NCI-H1092 (cell line): ENCODE measurements at places on chromosomes 2 and 18.
A peak's percentile ranks its signal among the peaks of the same experiment; 100 is the strongest.

- no peak for DNase-seq
Measured at GRCh38 chr18:32480581-32480980, 9.9 kb upstream of the GAREM1 start.

DNA sequence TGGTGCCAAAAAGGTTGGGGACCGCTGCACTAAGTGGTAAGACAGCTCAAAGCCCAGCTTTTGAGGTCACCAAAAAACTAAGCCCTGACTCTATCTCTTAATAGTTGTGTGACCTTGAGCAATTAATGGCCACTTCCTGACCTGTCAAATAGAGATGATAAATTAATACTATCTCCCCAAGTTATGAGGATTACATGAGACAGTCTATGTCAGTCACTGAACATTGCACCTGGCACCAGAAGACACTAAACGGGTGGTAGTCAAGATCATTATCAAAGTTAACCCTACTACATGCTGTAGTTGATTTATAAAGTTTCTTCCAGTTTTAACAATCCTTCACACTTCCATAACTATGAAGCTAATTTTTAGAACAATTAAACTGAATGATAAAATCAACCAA is 36.5 kb downstream of the STPG4 start:
- DNase-seq, result no peak

DNA sequence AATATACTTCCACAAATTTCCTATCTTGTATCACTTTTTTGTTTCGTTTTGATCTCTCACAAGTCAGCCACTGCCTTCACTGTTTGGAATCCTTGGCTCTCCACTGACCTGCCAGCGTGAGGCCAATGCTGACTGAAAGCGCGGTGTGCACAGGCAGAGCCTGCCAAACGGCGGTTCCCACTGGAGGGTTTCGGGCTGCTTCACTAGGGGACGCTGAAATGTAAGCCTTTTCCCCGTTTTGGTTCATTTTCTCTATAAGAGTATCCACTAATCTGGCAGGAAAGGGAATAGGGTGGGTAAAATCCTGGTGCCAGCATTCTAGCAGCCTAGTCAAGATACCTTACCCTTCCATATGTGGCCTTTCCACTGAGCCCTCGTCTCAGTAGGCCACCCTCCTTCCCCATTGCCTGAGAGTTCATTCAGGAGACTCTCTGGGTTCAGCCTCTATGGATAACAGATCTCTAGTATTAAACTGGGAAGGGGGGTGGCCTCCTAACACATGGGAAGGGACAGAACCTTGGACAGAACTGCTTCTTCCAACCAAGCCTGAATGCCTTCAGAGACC is 91.5 kb downstream of the DYM start:
- DNase-seq, result peak; percentile 15

GRCh38 chr18:331221-331821 is 63.5 kb upstream of the THOC1 start:
- no peak for DNase-seq

GRCh38 chr18:76179257-76179656 is 315.8 kb downstream of the ZNF516 start:
- no peak for DNase-seq

DNA sequence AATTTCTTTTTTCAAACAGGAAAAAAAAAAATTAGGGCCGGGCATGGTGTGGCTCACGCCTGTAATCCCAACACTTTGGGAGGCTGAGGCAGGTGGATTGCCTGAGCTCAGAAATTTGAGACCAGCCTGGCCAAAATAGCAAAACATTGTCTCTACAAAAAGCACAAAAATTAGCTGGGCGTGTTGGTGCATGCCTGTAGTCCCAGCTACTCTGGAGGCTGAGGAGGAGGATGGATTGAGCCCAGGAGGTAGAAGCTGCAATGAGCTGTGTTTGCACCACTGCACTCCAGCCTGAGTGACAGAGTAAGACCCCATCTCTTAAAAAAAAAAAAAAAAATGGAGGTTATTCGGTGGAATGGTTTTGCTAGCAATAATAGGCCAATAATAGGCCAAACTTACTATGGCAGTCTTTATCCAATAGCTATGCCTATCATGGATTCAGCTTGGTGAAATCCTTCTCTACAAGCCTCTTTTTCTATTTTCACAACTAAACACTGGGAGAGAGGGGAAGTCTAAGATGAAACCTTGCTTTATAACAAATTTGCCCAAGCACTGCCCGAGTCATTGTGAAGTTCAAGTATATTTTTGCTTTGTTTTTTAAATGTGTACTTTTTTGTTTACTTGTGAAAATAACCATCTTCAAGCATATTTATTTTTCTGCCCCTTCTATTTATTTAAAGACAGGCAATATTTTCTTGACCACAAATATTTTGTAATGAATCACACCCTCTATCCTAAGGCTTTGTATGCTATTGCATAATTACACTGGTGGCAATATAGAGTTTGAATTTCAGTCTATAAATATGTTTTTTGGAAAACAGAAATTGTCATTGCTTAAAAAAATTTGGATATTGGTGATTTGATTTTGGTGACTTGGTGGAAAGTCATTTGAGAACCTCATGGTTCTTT is 20.0 kb upstream of the KYNU start:
- no peak for DNase-seq

DNA sequence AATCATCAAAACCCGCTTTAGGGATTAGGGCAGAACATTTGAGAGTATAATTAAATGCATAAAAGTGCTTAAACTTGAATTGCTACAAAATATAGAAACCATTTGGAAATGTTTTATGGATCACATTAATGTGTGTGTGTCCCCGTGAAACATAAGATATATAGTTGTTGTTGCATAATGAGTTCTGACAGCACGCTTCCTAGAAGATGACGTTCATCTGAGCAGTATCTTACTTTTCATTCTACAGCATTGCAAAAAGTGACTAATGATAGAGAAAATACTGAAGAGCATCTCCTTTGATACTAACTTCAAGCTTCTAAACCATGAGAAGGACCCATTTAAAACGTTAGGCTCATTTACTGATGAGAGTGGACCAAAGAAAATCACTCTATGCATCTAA is 63.7 kb downstream of the SLC8A1 start:
- no peak for DNase-seq

DNA sequence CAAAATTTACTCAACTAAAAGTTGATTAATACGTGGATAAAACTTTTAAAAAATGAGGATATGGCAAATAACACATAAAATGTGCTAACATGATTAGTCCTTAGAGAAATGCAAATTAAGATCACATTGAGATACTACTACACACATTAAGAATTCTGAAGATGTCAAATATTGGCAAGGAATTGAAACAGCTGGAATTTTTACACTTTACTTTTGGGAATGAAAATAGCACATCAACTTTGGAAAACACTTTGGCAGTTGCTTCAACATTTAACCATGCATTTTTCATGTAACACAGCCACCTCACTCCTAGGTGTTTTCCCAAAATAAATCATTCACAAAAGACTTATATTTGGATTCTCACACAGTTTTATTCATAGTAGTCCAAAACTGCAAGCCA is 687.9 kb upstream of the SETBP1 start:
- no peak for DNase-seq

GRCh38 chr18:424071-424661 is 76.3 kb downstream of the COLEC12 start:
- no peak for DNase-seq

DNA sequence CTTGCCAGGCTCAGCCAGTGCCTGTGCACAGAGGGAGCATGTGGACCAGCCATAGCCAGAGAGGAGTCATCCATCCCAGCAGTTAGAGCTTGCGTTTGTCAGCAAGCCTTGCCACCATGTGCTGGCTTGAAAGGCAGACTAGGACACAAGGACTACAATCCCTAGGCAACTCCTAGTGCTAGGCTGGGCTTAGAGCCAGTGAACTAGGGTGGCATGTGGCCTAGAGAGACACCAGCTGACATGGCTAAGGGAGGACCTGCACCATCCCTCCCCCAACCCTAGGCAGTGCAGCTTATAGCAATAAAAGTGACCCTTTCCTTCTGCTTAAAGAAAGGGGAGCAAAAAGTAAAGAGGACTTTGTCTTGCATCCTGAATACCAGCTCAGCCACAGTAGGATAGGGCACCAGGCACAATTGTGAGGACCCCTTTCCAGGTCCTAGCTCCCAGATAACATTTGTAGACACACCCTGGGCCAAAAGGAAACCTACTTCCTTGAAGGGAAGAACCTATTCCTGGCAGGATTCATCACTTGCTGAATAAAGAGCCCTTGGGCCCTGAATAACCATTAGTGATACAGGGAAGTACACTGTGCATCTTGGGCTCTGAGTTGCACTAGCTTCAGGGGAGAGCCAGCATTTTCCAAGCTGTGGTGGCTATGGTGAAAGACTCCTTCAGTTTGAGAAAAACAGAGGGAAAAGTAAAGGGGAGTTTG is 38.7 kb upstream of the UXS1 start:
- DNase-seq, result no peak

- DNase-seq, result no peak
Measured at GRCh38 chr2:207482630-207483029, 47.1 kb upstream of the CREB1 start.

DNA sequence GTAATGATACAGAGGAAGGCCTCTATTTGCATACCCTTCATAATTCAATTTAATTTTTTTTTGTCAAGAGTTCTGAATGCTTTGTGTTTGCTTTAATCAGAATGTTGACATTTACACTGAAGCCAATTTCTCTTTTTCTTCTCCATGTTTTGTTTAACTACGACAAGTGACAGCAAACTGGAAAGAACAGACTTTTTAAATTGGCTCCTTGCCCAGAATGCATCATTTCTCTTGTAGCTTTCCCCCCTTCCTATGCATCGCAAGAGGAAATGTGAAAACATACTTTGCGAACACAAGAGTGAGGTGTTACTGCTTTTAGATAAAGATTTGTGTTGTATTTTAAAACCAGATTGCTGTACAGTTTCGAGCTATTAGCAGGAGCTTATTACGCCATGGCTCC is 955.2 kb upstream of the CELF4 start:
- DNase-seq, result peak; percentile 58

- no peak for DNase-seq
Measured at GRCh38 chr2:24152413-24153197, 22.2 kb upstream of the FAM228A start.

- DNase-seq, result no peak
Measured at GRCh38 chr2:41992671-41993434, 55.0 kb upstream of the PKDCC start.

GRCh38 chr2:71646028-71646427 is 192.7 kb downstream of the DYSF start:
- no peak for DNase-seq

DNA sequence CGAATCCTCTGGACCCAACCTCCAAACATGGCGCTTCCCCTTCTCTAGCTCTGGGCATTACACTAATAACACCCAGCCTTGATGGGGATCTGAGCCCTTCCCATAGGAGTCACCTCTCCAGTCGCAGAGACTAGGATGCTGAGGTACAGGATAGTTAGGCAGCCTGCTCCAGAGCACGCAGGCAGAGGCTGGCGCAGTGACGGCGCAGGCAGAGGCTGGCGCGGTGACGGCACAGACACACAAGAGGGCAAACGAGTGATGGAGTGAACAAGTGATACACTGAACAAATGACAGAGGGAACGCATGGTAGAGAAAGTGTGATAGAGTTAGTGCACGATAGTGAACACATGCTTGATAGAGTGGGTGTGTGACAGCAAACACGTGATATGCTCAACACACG is 518.5 kb downstream of the EIPR1 start:
- no peak for DNase-seq

- no peak for DNase-seq
Measured at GRCh38 chr2:54371460-54372065, 84.6 kb upstream of the SPTBN1 start.

GRCh38 chr2:84492571-84492970 is 23.7 kb upstream of the DNAH6 start:
- no peak for DNase-seq

GRCh38 chr2:204115137-204116056 is 178.8 kb downstream of the ICOS start:
- no peak for DNase-seq

- no peak for DNase-seq
Measured at GRCh38 chr18:2087877-2088673, 483.2 kb downstream of the METTL4 start.

DNA sequence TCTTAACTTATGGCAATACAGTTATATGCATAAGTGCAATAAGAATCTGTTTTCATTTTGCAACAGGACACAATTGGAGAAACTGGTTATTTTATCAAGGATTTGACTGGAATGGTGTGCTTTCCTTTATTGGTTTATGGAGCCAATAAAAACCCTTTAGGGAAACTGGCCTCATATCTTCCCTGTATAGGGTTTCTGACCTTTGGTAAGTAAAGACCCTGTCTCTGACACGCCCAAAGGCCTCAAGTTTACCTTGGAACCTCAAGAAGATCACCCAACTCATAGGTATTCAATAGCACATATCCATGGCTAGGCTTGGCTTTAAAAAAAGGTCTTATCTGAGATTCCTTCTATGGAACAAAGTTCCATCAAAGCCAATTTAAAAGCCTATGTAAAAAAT is 11.2 kb downstream of the HAAO start:
- no peak for DNase-seq

GRCh38 chr2:118231759-118232158 is 143.5 kb downstream of the INSIG2 start:
- no peak for DNase-seq

DNA sequence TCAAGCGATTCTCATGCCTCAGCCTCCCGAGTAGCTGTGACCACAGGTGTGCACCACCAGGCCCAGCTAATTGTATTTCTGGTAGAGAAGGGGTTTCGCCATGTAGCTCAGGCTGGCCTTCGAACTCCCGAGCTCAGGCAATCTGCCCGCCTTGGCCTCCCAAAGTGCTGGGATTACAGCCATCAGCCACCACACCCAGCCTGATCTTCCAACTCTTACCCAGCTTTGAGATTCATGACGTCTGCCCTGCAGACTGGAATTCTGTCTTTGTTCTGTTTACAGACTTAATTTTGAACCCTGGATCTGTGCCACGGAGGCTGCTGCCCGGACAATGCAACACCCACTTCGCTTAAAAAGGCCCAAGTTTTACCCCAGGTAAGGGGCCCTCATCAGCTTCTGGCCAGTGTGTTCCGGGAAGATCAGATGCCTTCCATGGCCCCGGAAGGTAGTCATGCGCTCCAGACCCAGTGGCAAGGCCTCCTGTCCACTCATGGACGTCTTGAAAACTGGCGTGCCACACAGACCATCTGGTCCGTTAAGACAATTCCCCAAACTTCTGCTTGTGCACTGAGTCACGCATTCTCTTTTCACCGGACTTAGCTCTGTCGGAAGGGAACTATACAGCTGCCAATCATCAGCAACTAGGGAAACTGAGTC is 5.5 kb downstream of the PXDN start:
- DNase-seq, result no peak

- DNase-seq, result no peak
Measured at GRCh38 chr18:33557706-33558105, 20.3 kb upstream of the ASXL3 start.

- no peak for DNase-seq
Measured at GRCh38 chr2:9410108-9410507, 13.2 kb downstream of the ITGB1BP1 start.

DNA sequence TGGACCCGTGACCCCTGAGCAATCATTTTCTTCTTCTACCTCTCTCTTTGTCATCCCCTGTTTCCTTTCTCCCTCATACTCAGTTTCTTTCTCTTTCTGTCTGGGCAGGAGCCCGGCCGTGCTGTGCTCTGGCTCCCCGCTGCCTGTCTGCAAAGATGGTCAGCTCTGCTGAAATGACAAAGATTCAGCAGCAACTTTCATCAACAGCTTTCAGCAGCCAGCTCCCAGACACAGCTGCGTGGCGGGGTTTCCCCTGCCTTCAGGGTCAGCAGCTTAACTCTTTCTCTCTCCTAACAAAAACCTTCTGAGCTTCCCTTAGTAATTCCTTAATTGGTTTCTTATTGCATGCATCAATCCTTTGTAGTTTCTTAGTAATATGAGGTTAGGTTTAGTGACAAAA is 1234.4 kb downstream of the CNTNAP5 start:
- no peak for DNase-seq

- no peak for DNase-seq
Measured at GRCh38 chr2:238930216-238930615, 82.3 kb downstream of the TWIST2 start.

- DNase-seq, result no peak
Measured at GRCh38 chr2:174957050-174957449, 48.1 kb downstream of the CHN1 start.
